ENCODE measurements at places on chromosomes 4 and X.
A peak's percentile ranks its signal among the peaks of the same experiment; 100 is the strongest.

GRCh38 chr4:95231681-95232080 lies 317.1 kb downstream of the UNC5C start:
- DNase-seq = no peak

DNA sequence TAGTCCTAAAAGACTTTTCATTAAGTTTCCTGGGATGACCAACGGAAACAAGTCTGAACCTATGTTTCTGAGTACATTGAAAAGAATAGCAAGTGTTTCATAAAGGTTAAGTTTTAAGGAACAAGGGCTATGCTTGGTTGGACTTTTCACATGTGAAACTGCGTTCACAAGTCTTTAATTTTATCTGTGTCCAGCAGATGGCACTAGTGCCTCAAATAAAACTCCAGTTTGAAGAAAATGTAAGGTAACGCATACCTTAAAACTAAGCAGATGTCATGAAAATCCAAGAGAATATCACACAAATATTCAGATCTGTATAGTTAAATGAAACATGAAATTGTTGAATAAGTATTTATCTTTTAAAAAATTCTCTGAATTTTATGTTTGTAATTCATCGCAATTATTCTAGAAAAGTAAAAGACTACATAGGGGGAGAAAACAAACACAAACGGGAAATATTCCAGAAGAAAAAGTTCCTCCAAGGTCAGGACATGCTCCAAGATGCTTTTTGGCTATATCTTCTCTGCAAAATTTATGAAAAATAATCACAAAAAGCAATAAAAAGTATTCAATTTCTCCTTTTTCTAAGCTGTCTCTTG lies 89.6 kb upstream of the MAD2L1 start:
- no peak for DNase-seq

DNA sequence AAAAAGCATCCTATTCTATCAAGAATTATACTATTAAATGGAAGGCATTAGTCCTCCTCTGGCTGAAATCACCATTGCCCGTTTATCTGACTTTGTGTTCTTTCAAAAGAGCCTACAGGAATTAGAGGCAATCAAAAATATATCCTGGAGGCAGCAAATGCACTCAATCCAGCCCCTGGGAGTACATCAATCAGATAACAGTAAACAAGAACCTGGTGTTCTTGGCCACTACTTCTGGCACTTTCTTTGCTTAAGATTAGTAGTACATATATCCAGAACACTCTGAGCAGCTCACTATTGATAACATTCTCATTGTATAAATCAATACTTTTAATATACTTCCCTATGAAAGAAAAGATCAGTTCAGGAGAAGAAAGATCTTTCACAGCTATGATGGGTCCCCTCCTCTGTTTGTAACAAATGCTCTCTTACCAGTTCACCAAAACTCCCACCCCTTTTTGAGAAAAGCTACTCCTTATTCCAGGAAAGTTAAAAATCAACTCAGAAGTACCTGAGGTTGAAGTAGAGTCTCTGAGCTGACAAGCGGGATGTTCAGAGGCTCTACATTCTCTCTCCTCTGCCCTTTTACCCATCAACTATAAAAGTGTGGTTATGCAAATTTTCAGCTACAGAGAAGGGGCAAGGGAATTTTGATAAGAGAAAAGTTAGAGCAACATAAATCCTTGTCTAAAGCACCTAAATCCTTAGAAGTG lies 176.0 kb downstream of the COX18 start:
- DNase-seq = no peak

- no peak for DNase-seq
Measured at GRCh38 chr4:4427121-4427870, 40.4 kb downstream of the NSG1 start.

- DNase-seq = no peak
Measured at GRCh38 chrX:78375894-78376293, 48.5 kb upstream of the CYSLTR1 start.

- DNase-seq = no peak
Measured at GRCh38 chr4:1644891-1645657, 39.0 kb downstream of the FAM53A start.

- DNase-seq = no peak
Measured at GRCh38 chr4:53830511-53830910, 233.9 kb downstream of the CHIC2 start.

DNA sequence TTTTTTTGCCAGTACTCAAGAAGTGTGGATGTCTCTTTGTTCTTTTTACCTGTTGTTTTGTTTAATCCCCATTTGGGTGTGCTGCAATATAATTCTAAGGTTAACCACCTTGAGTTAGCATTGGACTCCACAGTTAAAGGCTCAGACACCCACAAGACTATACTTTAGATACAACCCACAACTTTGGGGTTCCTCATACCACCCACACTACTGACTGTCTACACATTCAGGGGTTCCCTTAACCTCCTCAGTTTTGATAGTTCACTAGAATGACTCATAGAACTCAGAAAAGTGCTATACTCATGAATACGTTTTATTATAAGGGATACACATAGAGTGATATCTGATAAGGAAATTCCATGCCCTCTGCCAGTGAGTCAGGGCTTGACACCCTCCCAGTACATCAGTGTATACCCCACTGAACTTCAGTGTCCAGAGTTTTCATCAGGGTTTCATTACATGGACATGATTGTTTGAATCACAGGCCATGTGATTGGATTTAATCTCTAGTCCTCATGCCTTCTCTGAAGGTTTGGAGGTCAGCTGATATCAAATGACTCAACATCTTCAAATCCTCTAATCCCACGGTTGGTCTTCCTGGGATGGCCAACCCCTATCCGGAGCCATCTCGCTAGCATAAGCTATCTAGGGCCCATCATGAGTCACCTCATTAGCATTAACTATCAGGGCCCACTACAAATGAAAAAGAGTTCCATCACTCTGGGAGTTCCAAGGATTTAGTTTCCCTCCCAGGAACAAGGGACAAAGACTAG lies 357.7 kb upstream of the EMCN start:
- DNase-seq = no peak

DNA sequence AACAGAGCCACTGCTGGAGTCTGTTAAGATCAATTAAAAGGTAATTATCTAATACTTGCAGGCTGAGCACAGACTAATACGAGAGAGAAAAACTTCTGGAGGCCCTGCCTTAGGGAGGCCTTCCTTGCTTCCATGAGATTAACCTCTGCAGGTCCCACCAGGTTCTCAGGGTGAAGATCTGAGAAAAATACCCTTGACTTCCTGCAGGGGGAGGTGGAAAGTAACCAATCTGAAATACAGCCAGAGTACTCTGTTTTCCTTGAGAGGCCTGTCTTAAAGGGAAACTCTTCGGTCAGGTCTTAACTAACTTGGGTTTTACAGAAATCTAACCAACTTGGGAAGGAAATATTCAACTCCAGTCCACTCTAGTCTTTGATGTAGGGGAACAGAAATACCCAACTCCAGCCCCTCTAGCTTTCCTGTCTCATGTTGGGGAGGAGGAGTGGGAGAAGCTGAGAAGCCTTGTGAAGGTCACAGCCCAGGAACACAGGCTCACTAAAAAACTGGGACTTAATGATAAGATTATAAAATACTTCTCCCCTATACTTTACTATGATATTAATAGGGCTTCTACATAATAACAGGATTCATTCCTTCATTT lies 77.1 kb downstream of the TBCK start:
- DNase-seq = no peak

DNA sequence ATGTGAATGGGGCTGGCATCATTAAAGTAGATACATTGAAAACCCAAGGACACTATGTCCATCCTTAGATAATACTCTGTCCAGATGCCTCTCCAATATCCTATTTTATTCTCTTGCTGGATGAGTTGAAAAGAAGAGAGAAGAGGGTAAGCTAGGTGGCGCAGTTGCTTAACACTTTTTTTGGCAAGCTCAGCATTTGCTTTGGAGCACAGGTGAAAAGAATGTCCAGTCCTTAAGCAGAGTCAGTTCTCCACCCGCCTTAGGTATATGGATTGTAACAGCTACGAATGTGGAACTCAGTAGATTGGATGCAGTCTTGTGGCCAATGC lies 208.4 kb downstream of the NWD2 start:
- DNase-seq = no peak

- DNase-seq = no peak
Measured at GRCh38 chr4:105509291-105509690, 35.4 kb upstream of the PPA2 start.

DNA sequence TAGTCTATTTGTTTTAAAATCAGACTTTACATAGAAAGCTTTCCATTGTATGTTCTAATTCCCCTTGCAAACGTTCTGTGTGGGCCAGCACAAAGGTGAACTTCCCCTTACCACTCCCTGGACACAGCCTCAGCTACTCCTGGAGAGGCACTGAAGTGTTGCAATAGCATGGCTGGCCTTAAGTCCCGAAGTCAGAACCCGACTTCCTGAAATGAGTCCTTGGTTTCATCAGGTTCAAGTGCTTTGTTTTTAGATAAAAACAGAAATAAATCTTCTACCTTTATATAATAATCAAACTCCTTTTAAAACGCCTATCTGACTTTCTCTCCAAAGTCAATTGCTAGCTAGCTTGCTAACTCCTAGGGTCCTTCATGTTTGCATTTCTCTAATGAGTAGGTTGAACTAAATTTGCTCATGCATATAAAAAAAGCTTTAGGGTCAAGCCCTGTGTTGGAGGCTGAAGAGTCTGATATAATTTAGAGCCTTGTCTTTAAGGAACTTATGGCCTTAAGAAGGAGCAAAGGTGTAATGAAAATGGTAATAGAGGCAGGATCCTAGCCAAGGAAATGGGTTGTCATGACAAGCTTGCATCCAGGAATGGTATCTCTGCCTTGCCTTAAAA lies 9.0 kb downstream of the BMP3 start:
- DNase-seq = no peak

DNA sequence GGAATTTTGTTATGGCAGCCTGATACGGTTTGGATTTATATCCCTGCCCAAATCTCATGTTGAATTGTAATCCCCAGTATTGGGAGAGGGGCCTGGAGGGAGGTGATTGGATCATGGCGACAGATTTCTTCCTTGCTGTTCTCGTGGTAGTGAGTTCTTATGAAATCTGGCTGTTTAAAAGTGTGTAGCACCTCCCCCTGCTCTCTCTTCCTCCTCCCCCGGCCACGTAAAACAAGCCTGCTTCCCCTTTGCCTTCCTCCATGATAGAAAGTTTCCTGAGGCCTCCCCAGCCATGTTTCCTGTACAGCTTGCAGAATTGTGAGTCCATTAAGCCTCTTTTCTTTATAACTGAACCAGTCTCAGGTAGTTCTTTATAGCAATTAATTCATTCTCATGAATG lies 37.9 kb downstream of the SUPT20HL2 start:
- DNase-seq = no peak

DNA sequence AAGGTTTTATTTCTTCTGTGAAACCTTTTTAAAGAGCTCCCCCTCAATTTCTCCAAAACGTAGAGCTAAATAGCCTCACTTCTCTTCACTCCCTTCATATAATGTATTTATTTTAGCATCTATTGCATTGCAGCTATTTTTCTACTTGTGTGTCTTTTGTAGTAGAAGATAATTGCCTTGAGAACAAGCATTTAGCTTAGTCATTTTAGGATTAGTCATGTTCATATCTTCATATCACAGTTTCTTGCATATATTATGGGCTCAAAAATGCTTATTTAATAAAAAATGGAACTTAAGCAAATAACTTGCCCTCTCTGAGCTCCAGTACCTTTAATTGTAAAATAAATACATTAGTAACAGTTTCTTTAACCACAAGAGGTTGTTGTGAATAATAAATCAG lies 72.1 kb upstream of the SPANXC start:
- no peak for DNase-seq

GRCh38 chr4:33532821-33533220 lies 2711.5 kb downstream of the ARAP2 start:
- no peak for DNase-seq

DNA sequence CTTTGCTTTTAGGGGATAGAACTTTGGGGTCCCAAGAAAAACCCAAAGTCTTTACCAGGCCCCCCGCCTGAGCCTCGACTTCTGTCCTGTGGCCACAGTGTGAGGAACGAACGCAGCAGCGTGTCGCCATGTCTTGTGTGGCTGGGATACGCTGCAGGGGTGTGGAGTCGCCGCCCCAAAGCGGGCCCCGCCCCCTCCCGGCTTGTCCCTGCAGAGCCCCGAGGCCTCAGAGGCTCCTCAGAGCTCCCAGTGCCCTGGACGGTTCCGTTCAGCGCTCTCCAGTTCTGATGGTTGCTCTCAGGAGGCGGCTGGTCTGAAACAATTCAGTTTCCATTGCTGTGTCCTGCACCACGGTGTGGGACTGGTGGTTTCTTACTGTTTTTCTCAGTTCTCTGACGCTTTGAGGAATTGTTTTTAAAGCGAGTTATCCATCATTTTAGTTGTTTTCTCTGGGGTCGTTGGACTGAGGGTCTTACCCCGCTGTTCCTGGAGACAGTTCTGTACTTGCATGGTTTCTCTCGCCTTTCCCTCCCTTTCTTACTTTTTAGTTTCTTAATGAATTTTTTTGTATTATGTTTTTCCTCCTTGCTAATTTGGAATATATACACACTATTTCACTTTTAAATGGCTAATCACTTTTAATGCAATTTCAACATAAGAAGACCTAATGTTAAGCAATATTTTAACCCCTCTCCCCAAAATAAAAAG lies 1.6 kb upstream of the IDUA start:
- DNase-seq = no peak

DNA sequence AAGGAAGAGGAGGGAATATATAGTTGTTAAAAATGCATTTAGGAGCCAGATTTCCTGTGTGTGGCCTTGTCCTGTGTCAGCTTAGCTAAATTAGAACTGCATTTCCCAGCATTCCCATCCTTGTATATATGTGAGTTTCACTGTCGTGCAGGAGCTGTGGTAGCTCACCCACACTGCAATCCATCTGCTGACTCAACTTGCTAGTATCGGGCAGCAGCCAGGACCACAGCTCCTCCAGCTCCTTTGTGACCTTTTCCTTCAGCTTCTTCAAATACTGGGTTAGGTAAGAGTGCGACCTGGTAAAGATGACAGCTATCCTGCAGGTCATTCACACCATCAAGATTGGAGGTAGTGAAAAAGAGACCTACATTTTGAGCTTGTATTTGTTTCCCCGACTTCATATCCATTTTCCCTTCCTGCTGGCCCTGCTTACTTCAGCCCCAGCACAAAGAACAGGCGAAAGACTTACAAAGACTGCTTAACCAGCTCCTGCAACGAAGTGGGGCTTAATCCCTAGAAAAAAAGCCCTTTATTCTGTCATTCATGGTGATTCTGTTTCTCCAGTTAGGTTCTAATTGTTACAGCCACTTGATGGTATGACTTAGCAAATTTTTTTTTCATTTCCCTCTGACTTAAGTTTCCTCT lies 11.4 kb downstream of the ASIC5 start:
- no peak for DNase-seq

- no peak for DNase-seq
Measured at GRCh38 chr4:8039853-8040252, 100.2 kb upstream of the AFAP1 start.

- DNase-seq = peak; percentile 26
Measured at GRCh38 chr4:78776079-78776728, at the start of gene BMP2K. Gene BMP2K (plus strand): TSS chr4:78776350. CDS start chr4:78776544, 194 bp downstream.

DNA sequence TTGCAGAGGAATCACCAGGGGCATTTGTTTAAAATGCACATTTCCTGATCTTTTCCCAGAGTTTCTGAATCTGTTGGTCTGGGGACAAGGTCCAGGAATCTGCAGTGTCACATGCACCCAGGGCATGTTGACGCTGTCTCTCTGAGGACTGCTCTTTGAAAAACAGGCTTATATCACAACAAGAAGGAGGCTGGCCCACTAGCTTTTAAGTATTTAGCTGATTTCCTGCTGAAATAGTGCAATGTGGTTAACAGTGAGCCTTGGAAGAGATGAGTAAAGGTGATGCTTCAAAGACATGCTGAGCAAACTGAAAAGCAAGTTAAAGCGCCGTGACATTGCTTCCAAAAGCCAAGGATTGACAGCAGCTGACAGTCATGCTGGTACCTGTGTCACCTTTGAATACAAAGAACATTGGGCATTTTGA lies 18.6 kb upstream of the SEPSECS start:
- no peak for DNase-seq

GRCh38 chrX:79556800-79557199 lies 189.7 kb upstream of the ITM2A start:
- no peak for DNase-seq

Measured in cortex of kidney (tissue), 1 donor.